ENCODE measurements at places on chromosomes 12 and 14. TPM values are rescaled to one million over a fixed set of nuclear protein-coding genes. Genes with fewer than 3 reads are reported as not detected.

PLEK2 gene
- total RNA-seq, result 0.51 TPM

FGF23 gene
- total RNA-seq, result under 0.01 TPM

FAM186B gene
- 0.13 TPM for total RNA-seq

CKB gene
- 3.0 TPM for total RNA-seq

ART4 gene
- 91.9 TPM for total RNA-seq

CHPT1 gene
- 27.4 TPM for total RNA-seq

CIROP gene
- total RNA-seq, result not detected

CAPRIN2 gene
- 7.3 TPM for total RNA-seq

NGB gene
- not detected for total RNA-seq

ACIN1 gene
- 36.8 TPM for total RNA-seq

TSPAN8 gene
- total RNA-seq, result not detected

Measured in dermis microvascular lymphatic vessel endothelial cell (primary cell).